Eye (tissue), 1 donor: ENCODE measurements at places on chromosomes 6 and 20.

- peak; percentile 15 for DNase-seq
Measured at GRCh38 chr6:168130697-168131371, 51.8 kb upstream of the FRMD1 start.

- peak; percentile 79 for DNase-seq
Measured at GRCh38 chr6:37920667-37921066, 101.1 kb downstream of the ZFAND3 start.

DNA sequence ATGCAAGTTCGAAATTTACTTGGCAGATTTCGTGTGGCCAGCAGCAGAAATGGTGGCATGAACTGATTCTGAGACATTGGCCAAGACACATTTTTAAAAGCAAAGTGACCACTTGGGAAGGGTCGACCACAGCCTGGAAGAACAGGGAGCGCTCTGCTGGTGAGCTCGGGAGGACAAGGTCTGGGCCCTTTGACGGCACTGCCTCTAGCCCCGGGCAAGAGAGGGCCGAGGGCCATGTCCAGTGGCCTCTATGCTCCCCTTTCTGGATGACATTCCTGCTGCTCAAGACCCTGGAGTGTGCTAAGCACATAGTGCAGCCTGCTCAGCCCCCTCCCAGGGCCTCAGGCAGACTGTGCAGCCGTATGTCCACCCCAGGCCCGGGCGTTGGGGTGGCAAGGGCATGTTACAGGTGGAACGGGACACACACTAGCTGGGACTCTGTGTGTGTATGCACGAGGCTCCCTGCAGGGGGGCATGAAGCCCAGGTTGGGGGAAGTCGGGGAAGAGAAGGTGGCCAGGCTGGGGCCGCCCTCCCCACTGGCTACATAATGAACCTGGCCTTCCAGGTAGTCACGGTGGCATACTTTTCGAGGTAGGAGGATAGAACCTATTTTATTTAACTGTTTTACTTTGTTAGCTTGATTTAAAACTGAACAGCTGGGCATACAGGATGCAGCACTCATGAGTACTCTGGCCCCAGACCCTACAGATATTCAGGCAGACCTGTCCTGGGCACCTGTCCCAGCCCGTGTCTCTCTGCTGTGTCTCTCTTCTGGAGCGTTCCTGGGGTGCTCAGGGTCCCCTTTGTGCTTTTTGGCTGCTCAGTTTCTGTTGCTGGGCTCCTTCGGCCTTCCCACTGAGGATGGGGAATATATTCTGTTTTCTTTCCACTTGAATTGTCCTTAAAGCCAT, 6.4 kb downstream of the SYNJ2 start:
- no peak for DNase-seq

- no peak for DNase-seq
Measured at GRCh38 chr6:121321282-121321681, 13.0 kb downstream of the TBC1D32 start.

DNA sequence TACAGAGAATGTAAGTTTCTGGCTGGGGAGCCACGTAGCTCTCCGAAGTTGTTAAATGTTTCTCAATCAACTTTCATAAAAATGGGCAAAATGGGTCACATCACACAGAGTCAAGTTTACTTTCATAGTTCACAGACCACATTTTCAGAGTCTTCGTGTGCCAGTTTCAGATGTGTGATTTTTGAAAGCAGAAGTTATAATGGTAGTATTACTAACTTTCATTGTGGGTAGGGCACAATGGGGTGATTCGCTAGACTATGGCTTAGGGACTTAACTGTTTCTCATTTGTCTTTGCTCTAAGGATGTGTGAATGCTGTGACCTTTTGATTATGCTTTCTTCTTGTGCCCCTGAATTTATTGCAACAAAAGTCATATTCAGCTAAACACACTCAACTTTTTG, 109.0 kb upstream of the SUPT3H start:
- no peak for DNase-seq

GRCh38 chr6:108752733-108753590, 95.3 kb upstream of the ARMC2 start:
- DNase-seq = no peak

DNA sequence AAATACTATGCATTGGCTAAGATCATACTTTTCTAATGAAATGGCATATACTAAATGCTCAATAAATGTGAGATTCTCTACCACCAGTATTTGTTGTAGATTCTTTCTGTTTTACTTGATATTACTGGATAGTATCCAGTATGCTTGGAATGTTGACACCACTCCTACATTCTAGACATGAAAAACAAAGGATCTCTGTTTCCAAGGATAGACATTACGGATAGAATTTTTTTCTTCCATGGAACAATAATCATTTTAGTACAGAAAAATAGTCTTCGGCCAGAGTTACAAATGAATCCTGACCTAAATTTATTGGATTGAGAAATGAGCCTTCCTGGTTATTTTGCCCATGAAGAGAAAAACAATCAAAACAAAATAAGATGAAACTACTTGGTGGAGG, 258.2 kb upstream of the NT5E start:
- no peak for DNase-seq

DNA sequence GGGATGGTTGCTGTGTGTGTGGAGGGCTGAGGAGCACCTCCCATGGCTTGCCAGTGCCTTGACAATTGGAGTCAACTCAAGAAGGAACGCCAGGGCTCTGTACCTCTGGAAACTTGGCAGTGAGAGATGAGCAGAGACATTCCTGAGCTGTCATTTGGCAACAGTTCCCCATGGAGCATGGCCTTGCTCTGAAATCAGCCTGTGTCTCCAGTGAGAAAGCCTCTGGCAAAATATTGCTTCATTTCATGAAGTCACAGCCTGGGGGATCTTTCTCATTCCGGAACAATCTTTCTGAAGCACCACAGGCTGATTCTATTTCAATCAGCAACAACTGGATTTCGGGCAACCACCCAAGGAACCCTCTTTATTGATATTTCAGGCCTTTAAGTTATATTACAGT, 52.2 kb upstream of the FNDC1 start:
- no peak for DNase-seq

- peak; percentile 88 for DNase-seq
Measured at GRCh38 chr6:155078331-155078745, 83.2 kb downstream of the TIAM2 start.

DNA sequence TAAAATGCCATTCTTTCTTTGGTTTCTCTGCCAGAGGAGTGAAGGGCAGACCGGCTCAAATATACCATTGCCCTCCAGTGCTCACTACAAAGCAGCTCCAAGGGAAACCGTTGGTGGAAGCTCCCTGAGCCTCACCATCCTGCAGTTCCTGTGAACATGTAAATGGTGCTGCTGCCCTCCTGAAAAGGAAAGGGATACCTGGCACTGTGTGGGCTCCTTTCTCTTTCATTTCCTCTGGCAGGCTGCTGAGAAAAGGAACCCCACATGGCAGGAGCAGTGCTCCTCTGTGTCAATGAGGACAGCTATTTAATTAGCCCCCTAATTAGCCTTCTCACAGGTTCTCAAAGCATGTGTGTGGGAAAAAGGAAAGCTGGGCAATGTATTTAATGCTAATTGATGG, 142.5 kb downstream of the KLHL32 start:
- no peak for DNase-seq

DNA sequence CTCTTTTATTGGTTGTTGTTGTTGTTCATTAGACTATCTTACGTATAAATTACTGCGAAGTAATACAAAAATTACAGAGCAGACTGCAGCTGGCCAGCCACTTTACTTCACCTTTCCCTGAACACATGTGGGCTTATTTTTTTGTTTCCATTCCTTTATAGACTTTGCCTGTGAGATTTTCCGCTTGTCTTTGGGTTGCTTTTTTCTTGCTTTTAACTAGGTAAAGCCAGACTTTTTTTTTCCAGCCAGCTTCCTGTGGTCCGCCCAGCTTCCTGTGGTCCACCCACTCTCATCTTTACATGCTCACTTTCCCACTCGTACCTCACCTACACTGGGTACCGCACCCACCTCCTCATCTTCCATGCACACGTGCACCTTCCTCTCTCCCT, 79.0 kb downstream of the IPCEF1 start:
- no peak for DNase-seq

GRCh38 chr6:85792254-85792653, 149.6 kb upstream of the SYNCRIP start:
- no peak for DNase-seq

- no peak for DNase-seq
Measured at GRCh38 chr20:25250508-25250907, 2.6 kb downstream of the PYGB start.

DNA sequence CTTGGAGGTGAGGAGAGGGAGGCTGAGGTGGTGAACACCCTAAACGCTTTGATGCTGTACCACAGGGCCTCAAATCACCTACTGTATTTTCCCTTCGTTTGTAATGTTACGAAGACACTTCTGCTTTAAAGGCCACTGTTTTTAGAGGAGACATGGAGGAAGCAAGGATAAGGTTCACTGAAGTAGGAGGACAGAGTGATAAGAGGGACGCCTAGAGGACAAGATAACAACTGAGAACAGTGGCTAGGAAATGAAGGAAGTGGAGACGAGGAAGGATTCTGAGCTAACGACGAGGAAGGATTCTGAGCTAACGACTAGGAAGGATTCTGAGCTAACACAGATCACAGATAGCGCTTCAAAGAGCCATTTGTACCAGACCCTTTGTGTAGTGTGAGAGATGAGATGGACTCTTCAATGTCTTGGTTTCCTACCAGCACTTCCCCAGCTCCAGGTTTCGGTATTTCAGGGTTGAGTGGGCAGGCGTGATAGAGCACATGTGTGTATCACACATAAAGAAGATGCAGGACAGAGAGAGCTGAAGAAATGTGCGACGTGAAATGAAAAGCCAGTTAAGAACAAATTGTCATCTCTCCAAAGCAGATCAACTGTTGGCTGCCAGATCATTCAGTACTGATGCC, 7.5 kb downstream of the SF3B5 start:
- DNase-seq = no peak

DNA sequence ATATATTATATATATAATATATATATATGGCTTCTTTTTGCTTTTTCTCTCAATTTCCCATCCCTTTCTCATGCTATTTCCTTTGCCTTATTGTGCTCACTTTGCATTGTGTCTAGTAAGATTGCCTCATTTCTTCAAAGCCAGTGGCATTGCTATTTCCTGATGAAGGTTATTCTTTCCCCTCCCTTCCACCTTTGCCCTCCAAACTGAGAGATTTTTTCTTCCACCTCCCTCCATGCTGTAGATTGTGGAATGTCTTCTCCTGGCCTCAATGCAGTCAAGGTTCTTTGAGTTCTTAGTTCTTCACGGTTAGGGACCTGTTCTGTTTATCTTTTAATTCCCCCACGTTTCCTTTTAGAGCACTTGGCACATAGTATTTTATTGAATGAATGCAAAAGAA, 17.2 kb downstream of the SH3BGRL2 start:
- DNase-seq = no peak

- DNase-seq = peak; percentile 42
Measured at GRCh38 chr6:111550195-111550594, 55.5 kb downstream of the TRAF3IP2 start.

- DNase-seq = no peak
Measured at GRCh38 chr6:20655317-20655716, 121.1 kb downstream of the CDKAL1 start.

DNA sequence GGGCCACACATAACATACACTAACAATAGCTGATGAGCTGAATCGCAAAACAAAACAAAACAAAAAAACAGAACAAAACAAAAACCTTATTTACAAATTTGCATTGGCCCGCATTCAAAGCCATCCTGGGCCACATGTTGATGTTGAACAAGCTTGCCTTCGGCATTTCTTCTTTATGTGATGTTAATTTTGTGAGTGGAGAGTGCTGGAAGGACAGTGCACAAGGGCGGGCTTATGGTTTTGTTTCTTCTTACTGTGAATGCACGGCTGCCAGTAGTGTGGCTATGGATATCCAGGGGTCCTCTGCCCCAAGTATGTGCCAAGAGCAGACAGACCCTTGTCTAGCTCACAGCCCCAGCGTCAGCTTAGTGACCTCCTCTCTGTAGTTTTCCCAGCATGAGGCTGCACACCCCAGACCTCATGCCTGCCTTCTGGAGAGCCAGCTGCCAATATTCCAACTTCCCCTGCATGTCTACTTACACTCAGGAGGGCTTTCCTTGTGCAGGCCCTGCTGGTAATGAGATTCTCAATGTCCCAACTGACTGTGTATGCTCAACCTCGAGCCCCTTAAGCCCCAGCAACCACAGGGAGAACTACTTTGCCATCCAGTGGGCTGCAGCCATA, 24.9 kb downstream of the ZNF292 start:
- DNase-seq = no peak

DNA sequence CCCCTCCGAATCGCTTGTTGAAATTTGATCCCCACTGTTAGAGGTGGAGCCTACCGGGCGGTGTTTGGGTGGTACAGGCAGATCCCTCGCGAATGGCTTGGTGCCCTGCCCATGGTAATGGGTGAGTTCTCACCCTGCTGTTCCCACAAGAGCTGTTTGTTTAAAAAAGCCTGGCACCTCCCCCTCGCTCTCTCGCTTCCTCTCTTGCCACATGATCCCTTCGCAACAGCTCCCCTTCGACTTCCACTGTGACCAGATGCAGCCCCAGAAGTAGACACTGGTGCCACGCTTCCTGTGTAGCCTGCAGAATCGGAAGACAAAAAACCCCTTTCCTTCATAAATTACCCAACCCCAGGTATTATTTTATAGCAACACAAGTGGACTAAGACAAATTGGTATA, 292.2 kb upstream of the QKI start:
- DNase-seq = no peak

- peak; percentile 75 for DNase-seq
Measured at GRCh38 chr20:58174708-58175280, 53.7 kb downstream of the ANKRD60 start.

DNA sequence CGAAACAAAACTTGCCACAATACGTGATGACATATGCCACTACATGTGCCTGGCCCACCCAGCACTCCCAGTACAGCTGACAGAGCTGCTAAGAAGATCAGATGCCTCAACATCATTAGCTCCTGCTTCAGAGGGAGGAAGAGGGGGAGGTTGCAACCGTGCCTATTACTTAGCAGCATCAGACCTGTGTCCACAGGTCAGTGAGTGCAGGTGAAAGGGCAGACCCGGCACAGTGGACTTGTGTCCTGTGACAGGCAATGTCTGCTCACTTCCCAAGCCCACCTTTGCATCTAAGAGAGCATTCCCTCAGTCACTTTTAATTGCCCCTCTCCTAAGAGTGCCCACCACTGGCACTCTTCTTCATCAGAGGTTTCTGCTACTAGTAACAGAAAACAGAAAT, 9.4 kb upstream of the COL12A1 start:
- DNase-seq = no peak

DNA sequence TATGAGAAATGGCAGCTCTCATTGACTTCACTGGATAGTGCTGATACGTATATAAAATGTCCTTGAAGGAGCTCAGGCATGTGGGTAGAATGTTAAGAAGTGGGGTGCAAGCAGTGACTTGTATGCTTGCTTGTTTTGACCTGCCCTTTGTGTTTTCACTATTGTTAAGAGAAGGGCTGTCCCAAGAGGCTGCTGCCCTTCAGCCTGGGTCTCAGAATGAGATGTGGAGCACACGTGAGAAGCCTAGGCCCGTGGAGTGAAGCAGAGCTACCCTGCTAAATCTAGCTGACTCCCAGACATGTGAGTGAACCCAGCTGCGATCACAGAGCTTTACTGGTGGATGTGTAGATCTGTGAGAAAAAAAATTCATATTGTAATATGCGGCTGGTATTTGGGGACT, 305.3 kb upstream of the RGS17 start:
- DNase-seq = peak; percentile 12

GRCh38 chr6:28880894-28881780, 42.6 kb downstream of the TRIM27 start:
- peak; percentile 98 for DNase-seq
